Uterine smooth muscle cell (primary cell): ENCODE measurements at places on chromosomes 16 and 17. TPM values are rescaled to one million over a fixed set of nuclear protein-coding genes. Genes with fewer than 3 reads are reported as not detected.

C17orf113 gene
- total RNA-seq: 0.22 and 0.37 TPM in 2 replicates

TGFB1I1 gene
- 35.5 and 47.9 TPM in 2 replicates for total RNA-seq

CCT6B gene
- 0.66 and 1.2 TPM in 2 replicates for total RNA-seq

NXN gene
- total RNA-seq: 25.2 and 50.4 TPM in 2 replicates

KRT23 gene
- total RNA-seq: 0.50 and 0.55 TPM in 2 replicates

GDPD3 gene
- total RNA-seq: 0.55 and 1.1 TPM in 2 replicates

FAHD1 gene
- 66.5 and 87.0 TPM in 2 replicates for total RNA-seq

ELOB gene
- 377 and 396 TPM in 2 replicates for total RNA-seq

CASKIN1 gene
- total RNA-seq: 0.12 and 0.33 TPM in 2 replicates

LGALS3BP gene
- 206 and 456 TPM in 2 replicates for total RNA-seq

NUP88 gene
- 96.6 and 184 TPM in 2 replicates for total RNA-seq

SMIM36 gene
- total RNA-seq: not detected in 2 replicates

CES3 gene
- total RNA-seq: 0.25 and 0.55 TPM in 2 replicates

GGA3 gene
- total RNA-seq: 10.4 and 16.0 TPM in 2 replicates

KRTAP4-9 gene
- 0.12 TPM in 1 of 2 replicates, not detected in the other for total RNA-seq

ABCC12 gene
- total RNA-seq: under 0.01 TPM in 1 of 2 replicates, not detected in the other

ACSM2A gene
- not detected in 2 replicates for total RNA-seq

MT4 gene
- not detected in 2 replicates for total RNA-seq

INPP5K gene
- 19.5 and 22.2 TPM in 2 replicates for total RNA-seq

MBTPS1 gene
- total RNA-seq: 85.3 and 125 TPM in 2 replicates

CIAO2B gene
- total RNA-seq: 227 and 229 TPM in 2 replicates

PIPOX gene
- 1.1 and 2.7 TPM in 2 replicates for total RNA-seq

SLC5A10 gene
- total RNA-seq: under 0.01 TPM in 1 of 2 replicates, not detected in the other

CRISPLD2 gene
- total RNA-seq: 4.5 and 5.4 TPM in 2 replicates

SDK2 gene
- 0.11 and 0.12 TPM in 2 replicates for total RNA-seq

OTOA gene
- under 0.01 TPM in 2 replicates for total RNA-seq

EME1 gene
- 3.9 and 18.0 TPM in 2 replicates for total RNA-seq

VTN gene
- 0.11 and 0.12 TPM in 2 replicates for total RNA-seq

ENGASE gene
- total RNA-seq: 10.7 and 19.9 TPM in 2 replicates

VASN gene
- 94.3 and 150 TPM in 2 replicates for total RNA-seq

KRTAP3-1 gene
- not detected in 2 replicates for total RNA-seq

KRT12 gene
- total RNA-seq: under 0.01 TPM in 1 of 2 replicates, not detected in the other

CCL16 gene
- total RNA-seq: not detected in 2 replicates

TUBG1 gene
- total RNA-seq: 16.4 and 31.3 TPM in 2 replicates

SEPTIN12 gene
- not detected in 2 replicates for total RNA-seq

LDHD gene
- 0.44 and 2.1 TPM in 2 replicates for total RNA-seq

FOXJ1 gene
- total RNA-seq: under 0.01 TPM in 2 replicates
